GM06990 (cell line): ENCODE measurements at places on chromosomes 1 and 21.

DNA sequence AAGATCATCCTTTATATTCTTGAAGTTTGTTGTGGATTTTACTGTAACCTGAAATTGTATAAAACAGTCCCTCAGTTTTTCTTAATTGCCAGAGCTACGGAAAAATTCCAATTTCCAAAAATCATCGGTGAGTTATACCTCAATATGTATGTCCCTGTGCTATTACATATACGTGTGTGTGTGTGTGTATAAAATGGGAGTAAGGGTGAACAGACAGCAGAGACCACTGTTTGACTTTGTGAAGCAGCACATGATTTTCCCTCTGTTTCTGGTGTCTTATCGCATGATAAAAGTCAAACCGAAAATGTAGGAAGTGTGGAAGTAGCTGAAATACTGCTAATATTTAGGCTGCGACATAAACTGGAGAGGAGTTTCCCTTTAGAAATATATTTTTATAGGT is 1.2 kb downstream of the OR2T1 start:
- DNase-seq, result peak; percentile 57

- DNase-seq, result no peak
Observed at GRCh38 chr1:155695072-155695471, 6.2 kb downstream of the DAP3 start.

DNA sequence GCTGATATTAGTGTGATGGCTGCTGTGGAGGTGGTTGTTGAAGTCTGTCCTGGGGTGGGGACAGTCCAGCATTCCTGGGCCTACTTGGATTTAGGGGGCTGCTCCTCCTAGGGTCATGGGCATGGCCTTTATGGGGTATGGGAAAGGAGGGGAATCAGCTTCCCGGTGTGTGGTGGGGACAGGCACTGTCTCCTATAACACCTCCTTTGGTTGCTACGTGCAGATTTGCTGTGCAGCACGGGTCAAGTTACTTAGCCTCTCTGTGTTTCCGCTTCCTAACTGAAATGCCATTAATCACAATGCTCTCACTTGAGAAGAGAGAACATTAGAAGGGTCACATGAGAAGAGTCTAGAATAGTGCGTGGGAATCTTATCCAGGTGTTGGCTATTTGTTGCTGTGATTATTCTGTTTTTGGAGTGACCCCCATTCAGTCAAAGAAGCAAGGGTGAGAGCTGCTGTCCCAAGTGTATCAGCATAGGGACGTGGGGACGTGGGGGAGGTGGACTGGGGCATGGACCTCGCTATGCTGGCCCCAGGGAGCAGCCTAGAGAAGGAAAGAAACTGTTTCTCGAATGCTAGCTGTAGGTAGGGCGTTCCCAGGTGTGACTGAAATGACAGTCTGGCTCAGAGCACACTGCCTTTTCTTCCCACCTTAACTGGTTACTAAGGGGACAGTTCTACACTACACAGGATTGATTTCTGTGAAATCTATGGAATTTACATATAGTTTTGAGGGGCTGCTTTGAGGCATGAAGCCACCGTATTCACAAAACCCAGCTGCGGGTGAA is 19.9 kb downstream of the SOX13 start:
- no peak for DNase-seq

GRCh38 chr21:32083197-32083596 is 195.7 kb downstream of the MIS18A start:
- no peak for DNase-seq

DNA sequence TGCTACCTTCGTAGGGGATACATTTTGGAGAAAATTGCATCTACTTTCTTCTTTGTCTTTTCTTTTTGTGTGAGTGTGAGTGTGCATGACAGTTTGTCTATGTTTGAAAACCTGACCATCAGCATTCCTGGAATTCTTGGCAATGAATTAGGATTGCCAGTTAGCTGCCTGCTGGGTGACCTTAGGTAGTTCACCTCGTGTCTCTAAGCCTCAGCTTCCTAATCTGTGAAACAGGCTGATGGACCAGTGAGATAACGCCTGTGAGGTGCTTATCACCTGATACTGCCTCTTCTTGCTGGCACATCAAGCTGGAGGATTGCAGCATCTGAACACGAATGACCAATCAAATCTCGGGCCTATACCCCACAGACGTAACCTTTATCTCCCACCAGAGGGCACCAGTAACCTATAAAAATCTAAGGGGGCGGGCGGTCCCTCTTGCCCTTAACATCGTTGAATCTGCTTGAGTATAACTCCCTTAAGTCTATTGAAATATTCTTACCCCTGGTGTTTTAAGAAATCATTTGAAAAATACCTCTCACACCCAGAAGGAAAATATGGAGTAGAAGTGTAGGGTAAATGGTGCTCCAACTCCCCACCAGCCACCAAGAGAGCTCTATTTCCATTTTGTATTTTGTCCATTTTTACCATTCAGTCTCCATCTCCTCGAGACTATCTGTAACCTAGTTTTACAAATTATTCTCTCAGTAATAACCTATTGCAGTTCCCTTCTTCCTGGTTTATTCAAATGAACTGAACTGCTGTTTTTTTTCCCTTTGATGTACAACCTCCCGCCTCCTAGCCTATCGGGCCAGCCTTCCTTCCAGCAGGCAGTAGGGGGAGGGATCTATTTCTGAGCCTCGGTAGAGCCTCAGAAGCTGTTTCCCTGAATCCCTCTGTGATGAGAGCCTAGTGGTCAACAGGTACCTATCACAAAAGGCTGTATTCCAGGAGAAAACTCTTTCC is 49.7 kb downstream of the MDM4 start:
- no peak for DNase-seq

DNA sequence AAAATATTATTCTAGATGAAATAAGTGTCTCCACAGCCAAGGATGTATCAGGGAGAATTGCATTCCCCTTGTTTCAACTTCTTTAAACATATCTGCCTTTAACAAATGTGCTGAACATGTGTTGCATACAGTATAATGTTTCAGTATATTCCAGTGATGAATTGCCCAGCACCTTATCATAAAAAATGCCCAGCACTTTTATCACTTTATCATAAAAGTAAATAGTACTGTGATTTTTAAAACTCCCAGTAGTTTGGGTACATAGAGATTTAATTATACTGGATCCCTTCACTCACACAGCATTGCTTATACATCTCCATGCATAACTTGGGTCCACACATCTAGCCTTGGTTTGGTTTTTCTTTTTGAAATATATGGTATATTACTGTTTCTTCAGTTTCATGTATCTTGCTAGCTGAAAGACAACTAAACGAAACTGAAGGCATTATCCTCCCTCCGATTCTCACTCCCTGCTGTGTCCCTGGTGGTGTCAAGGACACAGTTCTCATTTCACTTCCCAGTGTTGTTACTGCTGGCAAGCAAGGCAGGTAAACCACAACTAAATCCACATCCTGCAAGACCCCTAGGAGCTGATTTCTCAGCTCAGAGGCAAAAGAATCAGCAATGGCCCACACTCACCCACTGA is 118.2 kb upstream of the SLC44A3 start:
- DNase-seq, result no peak

- no peak for DNase-seq
Observed at GRCh38 chr1:230160957-230161771, 94.1 kb downstream of the GALNT2 start.

DNA sequence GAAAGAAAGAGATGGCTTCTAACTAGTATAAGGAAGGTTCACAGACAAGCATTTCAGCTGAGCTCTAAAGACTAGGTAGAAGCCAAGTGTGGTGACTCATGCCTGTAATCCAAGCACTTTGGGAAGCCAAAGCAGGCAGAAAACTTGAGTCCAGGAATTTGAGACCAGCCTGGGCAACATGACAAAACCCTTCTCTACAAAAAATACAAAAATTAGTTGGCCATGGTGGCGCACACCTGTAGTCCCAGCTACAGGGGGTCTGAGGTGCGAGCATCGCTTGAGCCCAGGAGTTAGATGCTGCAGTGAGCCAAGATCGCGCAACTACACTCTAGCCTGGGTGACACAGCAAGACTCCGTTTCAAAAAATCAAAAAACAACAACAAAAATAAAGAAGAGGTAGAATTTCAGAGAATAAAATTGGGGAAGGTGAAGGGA is 27.8 kb downstream of the FBXO42 start:
- DNase-seq, result no peak

DNA sequence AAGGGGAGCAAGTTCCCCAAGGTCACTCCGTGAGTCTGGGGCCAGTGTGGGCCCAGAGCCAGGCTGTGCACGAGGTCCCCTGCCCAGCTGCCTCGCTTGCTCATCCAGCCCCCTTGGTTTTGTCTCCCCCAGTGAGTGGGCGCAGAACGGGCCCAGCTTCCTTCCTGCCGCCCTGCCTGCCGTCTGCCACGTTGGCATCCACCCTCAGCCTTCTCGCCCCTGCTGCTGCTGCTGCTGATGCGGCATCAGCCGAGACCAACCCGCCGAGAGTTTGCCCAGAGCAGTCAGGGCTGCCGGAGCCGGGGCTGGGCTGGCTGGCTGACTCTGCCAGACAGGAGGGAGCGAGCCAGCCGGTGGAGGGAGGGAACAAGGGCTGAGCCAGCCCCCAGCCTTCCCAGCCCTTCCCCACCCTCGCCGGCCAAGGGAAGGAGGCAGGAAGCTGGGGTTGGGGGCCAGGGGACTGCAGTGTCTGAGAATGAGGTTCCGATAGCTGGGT is 31.4 kb upstream of the WASF2 start:
- DNase-seq, result no peak

GRCh38 chr1:58714544-58714943 is 14.7 kb upstream of the MYSM1 start:
- no peak for DNase-seq

GRCh38 chr1:4058122-4058521 is 158.1 kb upstream of the C1orf174 start:
- no peak for DNase-seq

DNA sequence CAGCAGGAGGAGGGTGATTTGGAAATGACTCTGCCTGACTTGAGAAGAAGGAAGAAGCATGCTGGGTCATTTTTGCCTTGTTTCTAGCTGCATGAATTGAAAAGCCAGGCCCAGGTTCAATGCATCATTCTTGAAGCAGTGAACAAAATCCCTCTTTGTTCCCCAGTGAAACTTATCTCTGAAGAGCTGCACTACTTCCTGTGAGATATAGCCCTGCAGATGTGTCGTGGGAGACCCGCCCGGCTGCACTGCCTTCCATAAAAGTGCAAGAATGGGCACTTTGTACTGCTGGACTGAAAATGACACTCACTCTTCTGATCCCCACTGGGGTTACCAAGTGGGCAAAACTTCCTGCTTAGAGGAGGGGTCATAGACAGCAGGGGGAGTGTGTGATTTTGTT is 249.2 kb upstream of the NFIA start:
- DNase-seq, result no peak

DNA sequence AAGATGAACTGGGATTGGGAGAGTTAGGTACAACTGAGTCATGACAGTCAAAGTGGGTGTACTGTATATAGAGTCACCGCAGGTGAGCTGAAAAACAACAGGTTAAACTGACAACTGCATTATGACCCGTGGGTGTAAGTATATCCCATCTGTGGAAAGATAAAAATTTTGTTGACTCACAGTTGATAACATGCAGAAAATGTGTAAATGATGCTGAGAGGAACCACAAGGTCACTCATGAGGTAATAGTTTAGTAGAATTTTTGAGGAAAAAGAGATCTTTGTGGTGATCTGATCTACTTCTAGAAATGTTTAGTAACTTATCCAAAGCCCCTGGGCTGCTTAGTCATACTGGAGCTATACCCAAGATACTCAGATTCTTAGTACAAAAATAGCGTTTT is 838 bp downstream of the OR2C3 start:
- no peak for DNase-seq

DNA sequence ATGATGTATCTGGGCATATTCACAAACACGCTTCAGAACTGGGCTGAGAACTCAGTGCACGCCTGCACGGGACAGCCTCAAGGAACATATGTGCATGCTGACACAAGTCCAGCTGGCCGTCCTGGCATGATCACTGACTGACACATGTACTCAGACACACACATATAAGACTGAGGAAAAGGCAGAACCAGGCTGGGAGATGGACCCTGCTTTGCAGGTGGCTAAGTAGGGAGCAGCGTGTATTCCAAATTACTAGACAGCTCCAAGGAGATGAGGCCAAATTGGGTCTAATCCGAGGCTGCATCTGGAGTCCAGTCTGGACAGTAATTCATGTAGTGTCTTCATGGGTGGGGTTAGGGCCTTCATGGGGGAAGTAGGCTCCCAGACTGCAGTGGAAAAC is 41.4 kb upstream of the GJB5 start:
- DNase-seq, result no peak

GRCh38 chr1:168303716-168304540 is 23.3 kb downstream of the TBX19 start:
- no peak for DNase-seq

- DNase-seq, result no peak
Observed at GRCh38 chr1:160009801-160010200, 22.0 kb downstream of the PIGM start.

DNA sequence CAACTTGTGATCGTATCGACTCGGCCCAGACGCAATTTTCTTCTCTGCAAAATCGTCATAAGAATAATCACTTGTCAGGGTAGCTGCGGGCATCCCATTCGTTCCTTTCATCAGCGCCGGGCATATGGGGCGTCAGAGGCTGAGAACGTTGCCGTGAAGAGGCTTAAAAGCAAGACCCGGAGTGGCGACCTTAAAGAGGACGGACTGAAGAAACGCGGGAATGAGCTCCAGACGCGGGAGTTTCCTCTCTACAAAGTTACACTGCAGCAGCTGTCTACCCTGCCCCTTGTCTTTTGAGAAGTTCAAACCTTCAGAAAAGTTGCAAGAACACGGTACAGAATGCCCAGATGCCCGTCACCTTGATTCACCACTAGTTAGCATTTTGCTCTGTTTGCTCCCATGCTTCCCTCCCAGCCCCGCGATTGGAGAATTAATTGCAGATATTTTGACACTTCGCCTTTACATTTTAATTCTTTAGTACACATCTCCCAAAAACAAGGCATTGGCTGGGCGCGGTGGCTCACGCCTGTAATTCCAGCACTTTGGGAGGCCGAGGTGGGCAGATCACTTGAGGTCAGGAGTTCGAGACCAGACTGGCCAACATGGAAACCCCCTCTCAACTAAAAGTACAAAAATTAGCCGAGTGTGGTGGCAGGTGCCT is 967 bp downstream of the CENPS start:
- no peak for DNase-seq

DNA sequence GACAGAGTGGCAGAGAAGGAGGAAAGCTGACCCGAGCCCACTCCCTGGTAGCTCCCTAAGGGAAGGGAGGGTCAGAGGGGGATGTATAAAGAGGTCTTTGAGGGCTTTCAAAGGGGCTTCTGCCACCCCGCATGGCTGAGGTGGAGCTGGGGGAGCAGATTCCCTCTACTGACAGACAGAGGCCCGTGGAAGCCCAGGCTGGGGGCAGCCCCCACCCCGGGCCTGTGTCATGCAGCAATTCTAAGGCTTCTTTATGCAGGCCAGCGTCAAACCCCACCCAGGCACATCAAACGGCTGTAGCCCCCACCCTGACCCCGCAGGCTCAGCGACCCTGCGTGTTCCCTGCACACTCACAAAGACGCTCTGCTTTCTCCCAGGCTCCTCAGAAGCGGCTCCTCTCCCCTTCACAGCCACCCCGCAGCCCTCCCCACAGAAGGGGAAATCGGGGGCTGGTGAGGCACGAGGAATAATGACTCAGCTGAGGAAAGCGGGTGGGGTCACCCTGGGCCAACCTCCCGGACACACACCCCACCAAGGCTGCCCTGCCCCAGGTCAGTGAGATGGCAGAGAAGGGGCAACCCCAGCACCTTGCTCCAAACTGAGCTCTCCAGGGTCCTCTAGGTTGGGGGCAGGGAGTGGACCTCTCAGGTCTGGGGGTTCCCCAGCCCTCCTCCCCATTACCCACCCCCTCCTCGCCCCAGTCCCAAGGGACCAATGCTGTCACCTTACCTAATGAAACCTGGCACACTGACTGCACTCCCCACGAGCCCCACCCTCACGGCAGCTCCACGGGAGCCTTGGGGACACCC is 10.8 kb downstream of the SLC45A3 start:
- DNase-seq, result peak; percentile 78

- DNase-seq, result no peak
Observed at GRCh38 chr21:43004926-43005325, 30.6 kb downstream of the PKNOX1 start.
